ENCODE measurements at places on chromosomes 4 and X.

DNA sequence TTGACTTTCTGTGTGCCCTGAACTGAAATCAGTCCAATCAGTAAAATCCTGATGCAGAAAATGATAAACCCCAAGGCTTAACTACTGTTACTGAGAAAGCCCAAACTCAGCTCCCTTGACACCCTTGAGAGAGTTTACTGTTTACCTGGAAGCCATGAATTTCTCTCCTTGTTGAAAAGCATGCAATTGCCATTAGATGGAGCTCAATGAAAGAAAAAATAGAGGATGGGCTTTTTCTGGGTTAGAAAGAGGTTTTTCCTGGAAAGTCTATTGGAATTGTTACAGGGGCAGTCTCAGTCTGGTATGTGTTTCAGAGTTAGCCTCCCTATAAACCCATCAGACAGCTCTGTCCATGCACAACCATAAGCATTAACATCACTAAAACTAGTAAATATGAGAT, 66.4 kb upstream of the C4orf54 start:
- DNase-seq: no peak

DNA sequence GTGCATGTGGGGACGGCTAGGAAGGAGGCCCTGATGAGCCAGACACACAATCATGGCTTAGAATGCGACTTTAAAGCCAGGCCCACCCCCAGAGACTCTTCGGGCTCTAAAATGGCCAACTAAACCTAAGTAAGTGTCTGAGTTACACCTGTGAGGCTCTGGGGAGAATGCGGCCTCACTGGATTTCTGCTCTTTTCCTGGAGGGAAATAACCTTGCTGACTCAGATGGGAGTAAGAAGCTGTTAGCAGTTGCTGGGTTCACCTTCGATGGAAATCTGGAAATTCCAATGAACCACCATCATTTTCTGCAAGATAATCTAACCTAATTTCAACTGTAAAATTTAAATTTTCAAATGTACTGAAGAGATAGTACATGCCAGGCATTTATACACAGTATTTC, 97.6 kb upstream of the MAML3 start:
- DNase-seq: no peak

- no peak for DNase-seq
Measured at GRCh38 chrX:148629434-148629833, 129.0 kb downstream of the AFF2 start.

GRCh38 chrX:102515975-102516941, at the start of gene TMSB15A:
Gene TMSB15A (minus strand): TSS chrX:102516739.
- no peak for DNase-seq

DNA sequence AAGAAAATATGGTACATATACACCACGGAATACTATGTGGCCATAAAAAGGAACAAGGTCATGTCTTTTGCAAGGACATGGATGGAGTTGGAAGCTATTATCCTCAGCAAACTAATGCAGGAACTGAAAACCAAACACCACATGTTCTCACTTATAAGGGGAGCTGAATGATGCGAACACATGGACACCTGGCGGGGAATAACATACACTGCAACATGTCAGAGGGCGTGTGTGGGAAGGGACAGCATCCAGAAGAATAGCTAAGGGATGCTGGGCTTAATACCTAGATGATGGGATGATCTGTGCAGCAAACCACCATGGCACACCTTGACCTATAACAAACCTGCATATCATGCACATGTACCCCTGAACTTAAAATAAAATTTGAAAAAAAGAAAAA, 19.5 kb upstream of the CNKSR2 start:
- no peak for DNase-seq

DNA sequence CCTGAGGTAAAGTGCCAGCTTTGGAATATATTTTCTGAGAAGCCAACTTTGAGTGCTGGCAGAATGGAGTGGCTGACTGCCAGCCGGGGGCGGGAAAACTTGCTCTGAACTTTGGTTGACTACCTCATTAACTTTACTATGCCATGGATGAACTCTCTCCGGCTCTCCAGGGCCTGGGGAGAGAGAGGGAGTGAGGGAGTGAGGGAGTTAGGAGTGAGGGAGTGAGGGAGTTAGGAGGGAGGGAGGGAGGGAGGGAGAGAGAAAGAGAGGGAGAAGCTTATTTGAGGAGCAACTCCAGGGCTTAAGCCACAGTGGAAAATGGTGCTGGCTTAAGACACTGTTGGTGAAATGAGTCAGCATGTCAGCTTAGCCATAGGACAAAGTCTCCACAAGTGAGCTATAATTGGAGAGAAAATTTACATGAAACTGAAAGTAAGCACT, 280.9 kb upstream of the RPS6KA3 start:
- DNase-seq: no peak

DNA sequence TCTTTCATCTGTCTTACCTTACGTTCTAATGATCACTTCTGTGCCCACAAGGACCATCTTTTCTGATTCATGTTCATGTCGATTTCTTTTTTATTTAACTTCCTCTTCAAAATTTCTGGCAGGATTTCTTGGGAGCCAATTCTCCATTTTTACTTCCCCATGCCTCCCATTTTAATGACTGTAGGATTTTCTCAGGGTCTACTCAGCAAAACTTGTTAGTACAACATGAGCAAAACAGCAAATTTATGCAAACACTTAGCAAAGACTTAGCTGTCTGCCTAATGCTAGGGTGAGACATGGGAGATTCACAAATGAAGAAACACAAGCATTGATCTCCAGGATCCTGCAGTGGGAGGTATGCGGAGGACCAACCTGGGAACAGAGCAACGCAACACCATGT, 5.5 kb downstream of the CD38 start:
- DNase-seq: no peak

GRCh38 chrX:17632942-17633341, 104.4 kb upstream of the SCML1 start:
- DNase-seq: no peak

DNA sequence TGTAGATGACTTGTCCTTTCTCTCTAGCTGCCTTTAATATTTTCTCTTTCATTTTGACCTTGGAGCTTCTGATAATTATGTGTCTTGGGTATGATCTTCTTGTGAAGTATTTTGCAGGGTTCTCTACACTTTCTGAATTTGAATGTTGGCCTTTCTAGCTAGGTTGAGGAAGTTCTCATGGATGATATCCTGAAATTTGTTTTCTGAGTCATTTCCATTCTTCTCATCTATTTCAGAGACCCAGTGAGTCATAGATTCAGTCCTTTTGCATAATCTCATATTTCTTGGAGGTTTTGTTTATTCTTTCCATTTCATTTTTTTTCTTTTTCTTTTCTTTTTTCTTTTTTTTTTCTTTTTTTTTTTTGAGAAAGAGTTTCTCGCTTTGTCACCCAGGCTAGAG, 585.7 kb upstream of the PABPC4L start:
- DNase-seq: no peak

GRCh38 chrX:63913719-63914118, 128.7 kb upstream of the ARHGEF9 start:
- no peak for DNase-seq

GRCh38 chrX:31061091-31061490, 10.8 kb downstream of the FTHL17 start:
- no peak for DNase-seq

GRCh38 chr4:113292371-113293042, 243.1 kb downstream of the ANK2 start:
- no peak for DNase-seq

DNA sequence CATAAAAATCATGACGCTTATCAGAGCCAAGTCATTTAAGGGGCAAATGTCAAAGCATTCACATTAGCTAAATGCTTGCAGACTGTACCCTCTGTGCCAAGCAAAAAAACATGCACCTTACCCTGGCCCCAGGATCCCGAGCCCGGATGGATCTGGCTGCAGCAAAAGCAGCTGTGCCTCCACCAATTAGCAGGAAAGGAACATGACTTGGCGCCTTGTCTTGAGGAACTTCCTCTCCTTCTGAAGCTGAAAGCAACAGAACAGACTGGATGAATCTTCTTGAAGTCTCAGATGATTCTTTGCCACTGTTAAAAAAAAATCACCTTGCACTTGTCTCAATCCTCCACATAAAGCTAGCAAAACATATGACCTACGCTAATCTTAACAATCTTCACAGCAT, 18.0 kb downstream of the AIFM1 start:
- no peak for DNase-seq

- no peak for DNase-seq
Measured at GRCh38 chr4:4436244-4436823, 49.4 kb downstream of the NSG1 start.

DNA sequence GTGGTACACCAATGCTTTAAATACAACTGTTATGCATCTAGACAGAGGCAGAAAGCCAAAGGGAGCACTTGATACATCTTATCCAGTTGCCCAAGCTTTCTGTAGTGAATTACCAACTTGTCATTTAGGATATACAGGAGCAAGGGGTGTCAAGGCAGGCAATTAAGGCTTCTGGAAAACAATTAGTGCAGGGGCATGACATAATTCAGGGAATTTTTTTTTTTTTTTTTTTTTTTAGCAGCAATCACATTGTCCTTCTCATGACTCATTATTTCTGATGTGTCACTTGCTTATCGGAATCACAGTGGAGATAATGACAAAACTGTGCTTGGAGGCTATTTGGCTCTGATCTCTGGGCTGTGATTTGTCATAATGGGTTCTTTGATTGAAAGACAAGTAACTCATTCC, 259.5 kb downstream of the ARHGAP24 start:
- DNase-seq: no peak

- no peak for DNase-seq
Measured at GRCh38 chrX:53637479-53637878, 49.0 kb downstream of the HUWE1 start.

GRCh38 chrX:40099055-40099958, 1.5 kb upstream of the BCOR start:
- DNase-seq: no peak

GRCh38 chrX:39017716-39018115, 216.5 kb downstream of the MID1IP1 start:
- DNase-seq: no peak

DNA sequence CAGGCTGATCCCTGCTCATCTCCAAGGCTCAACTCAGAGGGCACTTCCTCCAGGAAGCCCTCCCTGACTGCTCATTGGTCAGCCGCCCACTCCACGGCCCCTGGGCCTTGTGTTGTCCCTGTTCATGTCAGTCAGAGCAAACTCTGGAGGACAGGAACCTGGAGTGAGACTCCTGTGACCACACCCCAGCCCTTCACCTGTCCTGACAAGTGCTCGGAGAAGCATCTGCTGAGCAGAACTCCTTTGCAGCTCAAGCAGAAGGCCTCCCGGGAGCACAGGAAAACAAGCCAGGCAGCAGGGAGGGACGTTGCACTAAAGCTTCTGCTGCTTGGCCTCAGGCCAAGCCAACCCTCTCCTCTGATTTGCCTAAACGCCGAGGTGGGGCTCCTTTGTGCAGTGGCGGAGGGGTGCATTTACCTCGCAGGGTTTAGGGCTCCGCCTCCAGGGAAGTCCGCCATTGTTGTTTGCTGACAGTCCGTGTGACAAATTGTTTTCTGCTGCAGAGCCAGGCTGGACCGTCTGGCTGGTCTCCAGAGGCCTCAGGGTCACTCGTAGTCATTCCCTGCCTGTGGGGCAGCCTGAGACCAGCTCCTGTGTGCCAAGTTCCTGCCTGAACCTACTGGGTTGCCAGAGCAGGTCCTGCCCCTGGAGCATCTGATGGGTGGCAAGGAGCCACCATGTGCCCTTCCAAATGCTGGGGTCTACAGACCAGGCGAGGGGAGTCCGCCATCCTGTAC, 61.8 kb downstream of the C4orf50 start:
- DNase-seq: no peak

GRCh38 chr4:180695851-180696250, 1547.4 kb upstream of the TENM3 start:
- no peak for DNase-seq

DNA sequence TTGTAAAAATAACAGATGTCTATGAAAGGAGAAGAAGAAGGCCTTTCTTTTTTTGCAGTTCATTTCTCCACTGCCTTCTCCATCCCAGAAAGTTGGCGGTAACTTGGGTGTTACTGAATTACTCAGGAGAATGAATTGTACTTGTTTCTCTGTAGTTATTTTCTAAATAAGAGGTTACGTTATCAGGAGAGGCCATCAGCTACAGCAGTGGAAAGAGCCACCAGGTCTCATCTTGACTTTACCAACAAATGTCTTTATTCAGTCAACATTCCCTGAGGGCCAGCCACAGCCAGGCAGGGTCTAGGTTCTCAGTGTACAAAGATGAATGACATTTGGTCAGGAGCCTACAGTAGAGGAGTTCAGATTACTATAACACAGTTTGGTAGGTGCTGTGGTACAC, 8.1 kb downstream of the HADH start:
- no peak for DNase-seq

GRCh38 chr4:106048250-106048971, 153.1 kb downstream of the NPNT start:
- no peak for DNase-seq

- DNase-seq: no peak
Measured at GRCh38 chr4:21979196-21979595, 30.6 kb upstream of the KCNIP4 start.

- DNase-seq: no peak
Measured at GRCh38 chr4:186400676-186401075, 134.7 kb downstream of the F11 start.

DNA sequence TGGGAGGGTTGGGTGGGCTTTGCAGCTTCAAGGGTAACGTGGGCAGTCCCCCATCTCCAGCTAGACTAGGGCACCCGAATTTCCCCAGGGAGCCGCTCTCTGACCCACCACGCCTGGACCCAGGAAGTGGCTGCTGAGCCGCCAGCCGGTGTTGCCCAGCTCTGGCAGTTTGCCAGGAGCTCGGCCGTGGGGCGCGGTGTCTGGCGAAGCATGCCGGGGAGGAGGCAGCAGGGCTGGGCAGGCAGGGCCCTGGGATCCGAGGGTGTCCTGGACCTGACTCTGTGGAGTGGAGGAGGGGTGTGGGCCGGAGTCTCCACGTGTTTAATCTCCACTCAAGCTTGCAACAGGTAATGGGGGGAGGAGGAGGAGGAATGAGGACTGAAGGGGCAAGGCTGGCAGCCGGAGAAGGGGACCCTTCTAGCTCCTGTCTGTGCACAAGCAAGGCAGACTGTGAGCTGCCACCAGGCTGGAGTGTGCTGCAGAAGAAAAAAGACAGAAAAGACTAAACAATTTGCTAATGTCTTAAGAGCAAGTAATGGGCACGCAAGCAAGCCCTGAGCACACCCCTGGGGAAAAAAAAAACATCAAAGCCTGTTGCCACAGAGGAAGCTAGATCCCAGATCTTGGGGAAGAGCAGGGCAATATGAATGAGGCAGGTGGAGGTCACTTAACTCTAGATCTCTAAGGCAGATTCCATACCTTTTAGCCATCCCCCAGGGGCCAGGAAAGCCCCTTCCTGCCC, 2.4 kb downstream of the LONRF3 start:
- peak; percentile 61 for DNase-seq

GRCh38 chrX:132671229-132671641, 182.4 kb upstream of the MBNL3 start:
- no peak for DNase-seq

DNA sequence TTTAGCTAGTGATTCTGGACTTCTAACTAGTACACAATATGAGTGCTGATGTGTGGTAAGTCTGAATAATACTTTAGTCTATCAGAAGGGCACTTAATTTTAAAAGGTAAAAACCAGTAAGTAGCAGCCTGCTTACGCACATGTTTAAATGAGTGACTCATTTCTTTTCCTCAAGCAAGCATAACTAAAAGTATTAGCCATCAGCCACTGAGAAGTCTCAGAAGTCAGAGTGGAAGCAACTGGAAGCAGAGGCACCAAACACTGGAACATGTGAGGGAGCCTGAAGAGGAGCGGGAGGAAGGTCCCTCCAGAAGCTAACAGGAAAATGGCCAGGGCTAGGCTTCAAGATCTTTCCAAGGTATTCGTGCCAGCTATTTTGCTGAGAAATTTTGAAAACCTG, 257.7 kb downstream of the RAPGEF2 start:
- no peak for DNase-seq

GRCh38 chrX:73268463-73268862, 53.8 kb upstream of the NAP1L2 start:
- no peak for DNase-seq
